Stimulated activated CD4-positive, alpha-beta T cell treated with anti-CD3 and anti-CD28 coated beads, Interleukin-12 subunit alpha, Interleukin-12 subunit beta, amount 100 ng/mL, for 24 hours (primary cell): ENCODE measurements at places on chromosomes 6 and 20.

GRCh38 chr6:32906539-32906938 lies 34.3 kb downstream of the HLA-DMB start:
- DNase-seq, result no peak

- DNase-seq, result no peak
Measured at GRCh38 chr20:884983-885952, 30.9 kb downstream of the ANGPT4 start.

DNA sequence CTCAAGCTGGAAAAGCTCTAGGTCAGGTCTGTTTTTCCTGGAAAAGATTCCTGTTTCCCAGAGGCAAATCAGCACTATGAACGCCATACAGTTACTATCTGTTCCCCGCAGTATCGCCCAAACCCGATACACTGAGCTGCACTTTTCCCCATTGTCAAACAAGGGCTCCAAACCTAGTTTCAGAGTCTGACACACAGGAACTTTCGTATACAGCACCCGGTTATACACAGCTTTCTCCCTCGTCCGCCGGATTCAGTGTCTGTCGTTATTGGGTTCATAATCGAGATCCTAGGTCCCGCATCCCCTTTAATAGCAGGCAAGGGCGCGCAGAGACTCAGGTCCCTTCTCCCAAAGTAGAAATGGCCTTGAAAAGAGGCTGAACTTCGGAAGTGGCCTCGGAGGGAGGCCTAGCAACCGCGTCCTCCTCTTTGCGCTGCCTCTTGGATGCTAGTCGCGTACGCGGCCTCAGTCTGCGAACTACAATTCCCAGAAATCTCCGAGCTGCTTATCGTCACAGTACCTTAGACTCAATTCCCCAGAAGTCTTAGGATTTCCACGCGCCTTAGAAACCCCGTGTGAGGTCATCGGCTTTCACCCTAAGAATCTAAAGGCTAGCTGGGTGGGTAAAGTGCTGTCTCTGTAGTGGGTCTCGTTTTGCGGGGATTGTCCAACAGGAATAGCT lies 34.2 kb downstream of the ZNF391 start:
- no peak for DNase-seq

- no peak for DNase-seq
Measured at GRCh38 chr6:44049989-44050871, 77.0 kb downstream of the MRPL14 start.

GRCh38 chr20:62212299-62212698 lies 7.8 kb downstream of the HRH3 start:
- DNase-seq, result no peak

- no peak for DNase-seq
Measured at GRCh38 chr6:79173378-79173777, 61.1 kb downstream of the HMGN3 start.

DNA sequence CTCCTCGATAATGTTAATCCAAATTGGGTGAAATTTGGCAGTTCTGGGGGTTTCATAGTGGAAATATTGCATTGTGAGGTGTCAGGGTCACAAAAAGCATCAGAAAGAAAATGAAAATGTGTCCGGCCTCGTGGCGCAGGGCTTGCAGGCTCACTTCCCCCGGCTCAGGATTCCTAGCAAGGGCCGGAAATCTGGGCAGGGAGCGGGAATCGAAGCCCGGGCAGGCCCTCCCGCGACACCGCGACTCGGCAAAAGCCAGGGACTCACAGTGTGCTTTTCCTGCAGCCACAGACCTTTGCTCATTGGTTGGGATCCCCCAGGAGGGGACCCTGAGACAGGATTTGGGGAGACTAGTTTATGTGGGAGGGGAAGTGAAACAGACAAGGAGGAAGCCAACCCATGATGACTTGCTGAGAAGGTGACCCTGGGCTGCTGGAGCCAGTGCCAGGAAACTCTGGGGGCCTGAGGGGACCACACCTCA lies 847 bp upstream of the CD93 start:
- DNase-seq, result no peak

GRCh38 chr6:156630613-156631302 lies 146.4 kb upstream of the ARID1B start:
- no peak for DNase-seq

DNA sequence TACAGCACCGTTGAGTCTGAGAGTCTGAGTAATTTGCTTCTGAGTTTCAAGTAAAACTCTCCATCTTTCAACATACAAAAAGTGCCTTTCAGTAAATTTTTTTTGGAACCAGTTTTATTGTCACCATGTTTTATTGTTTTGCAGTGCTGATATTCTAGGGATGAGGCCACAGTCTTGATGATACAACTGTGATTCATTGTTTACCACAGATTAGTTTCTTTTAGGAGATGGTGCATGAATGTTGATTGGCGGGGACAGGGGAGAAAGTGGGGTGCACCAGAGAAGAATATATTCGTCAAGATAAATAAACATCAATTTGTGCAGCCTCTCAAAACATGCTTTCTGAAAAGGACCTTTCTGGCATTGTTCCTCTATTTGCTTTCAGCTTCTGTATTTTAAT lies 109.0 kb downstream of the MCHR2 start:
- no peak for DNase-seq
